Esophagus squamous epithelium (tissue), 5 donors: ENCODE measurements at places on chromosomes 13 and 19.

DNA sequence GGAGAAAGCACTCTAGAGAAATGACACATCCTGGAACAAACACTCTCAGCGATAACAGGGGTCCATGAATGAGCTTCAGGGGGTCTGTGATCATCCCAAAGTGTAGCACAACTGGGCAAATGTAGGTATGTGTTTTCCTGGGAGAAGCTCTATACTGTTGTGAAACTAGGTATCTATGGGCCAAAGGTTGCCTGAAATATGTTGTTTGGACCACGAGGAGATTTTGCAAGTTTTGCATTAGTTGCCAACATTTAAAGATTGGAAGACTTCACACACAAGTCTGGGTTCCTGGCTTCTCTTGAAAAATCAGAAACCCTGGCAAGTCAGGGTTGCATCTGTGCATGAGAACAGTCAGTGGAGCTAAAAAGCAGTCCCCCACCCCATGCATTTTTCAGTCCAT lies 26.7 kb upstream of the POU2F2 start:
- H3K27ac ChIP-seq, result no peak overlapping the region
- no peaks in the 10 kb centered on the region for H3K36me3 ChIP-seq
- no peaks in the 10 kb centered on the region for H3K27me3 ChIP-seq
- no peak overlapping the region for H3K4me3 ChIP-seq

DNA sequence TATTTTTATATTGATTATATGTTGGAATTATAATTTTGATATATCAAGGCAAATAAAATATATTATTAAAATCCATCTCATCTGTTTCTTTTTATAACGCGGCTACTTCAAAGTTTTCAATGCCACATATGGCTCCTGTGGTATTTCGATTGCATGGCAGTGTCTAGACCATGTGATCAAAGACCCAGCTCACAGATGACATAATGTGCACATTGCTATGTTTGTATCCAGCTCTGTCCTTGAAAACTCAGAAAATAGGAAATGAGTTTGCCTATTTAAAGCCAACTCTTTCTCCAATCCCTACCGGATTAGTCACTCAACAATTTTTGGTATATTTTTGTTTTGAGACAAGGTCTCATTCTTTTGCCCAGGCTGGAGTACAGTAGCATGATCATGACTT lies 26.2 kb downstream of the TMTC4 start:
- H3K27me3 ChIP-seq, result no peaks in the 10 kb centered on the region
- no peak for DNase-seq
- peaks cover 43% of the 10 kb centered on the region for H3K36me3 ChIP-seq
- no peaks in the 10 kb centered on the region for H3K4me1 ChIP-seq

- H3K4me1 ChIP-seq, result no peaks in the 10 kb centered on the region
- no peaks in the 10 kb centered on the region for H3K36me3 ChIP-seq
These were observed 284.3 kb upstream of the MAB21L1 start for GRCh38 chr13:35760735-35761281.

- H3K27me3 ChIP-seq, result no peaks in the 10 kb centered on the region
- no peak overlapping the region for H3K27ac ChIP-seq
- H3K4me3 ChIP-seq, result no peak overlapping the region
- peaks cover 4% of the 10 kb centered on the region for H3K4me1 ChIP-seq
These were observed 19.3 kb downstream of the PLPP2 start for GRCh38 chr19:271856-272255.

GRCh38 chr13:81139987-81140386 lies 799.1 kb upstream of the SPRY2 start:
- H3K4me1 ChIP-seq, result no peaks in the 10 kb centered on the region
- no peaks in the 10 kb centered on the region for H3K36me3 ChIP-seq
- no peak overlapping the region for H3K4me3 ChIP-seq
- H3K27me3 ChIP-seq, result no peaks in the 10 kb centered on the region
- no peak overlapping the region for H3K27ac ChIP-seq
- DNase-seq, result no peak

DNA sequence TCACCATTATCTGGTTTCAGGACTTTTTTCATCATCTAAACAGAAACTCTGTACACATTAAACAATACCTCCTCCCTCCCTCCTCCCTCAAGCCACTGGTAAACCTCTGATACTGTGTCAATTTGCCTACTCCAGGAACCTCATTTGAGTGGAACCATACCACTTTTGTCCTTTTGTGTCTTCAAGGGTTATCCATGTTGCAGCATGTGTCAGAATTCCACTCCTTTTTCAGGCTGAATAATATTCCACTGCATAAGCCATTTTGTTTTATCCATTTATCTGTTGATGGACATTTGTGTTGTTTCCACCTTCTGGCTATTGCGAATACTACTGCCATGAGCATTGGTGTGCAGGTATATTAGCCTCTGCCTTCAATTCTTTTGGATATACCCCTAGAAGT lies 27.5 kb downstream of the TGDS start:
- H3K27ac ChIP-seq, result no peak overlapping the region
- H3K4me1 ChIP-seq, result no peaks in the 10 kb centered on the region
- no peaks in the 10 kb centered on the region for H3K27me3 ChIP-seq
- no peak for DNase-seq
- H3K4me3 ChIP-seq, result no peak overlapping the region
